ENCODE measurements at places on chromosomes 11 and 22.

- no peak for DNase-seq
These were observed 241.3 kb upstream of the NCAM1 start for GRCh38 chr11:112719736-112720525.

GRCh38 chr11:104525416-104525815 is 361.5 kb upstream of the PDGFD start:
- DNase-seq, result no peak

GRCh38 chr11:6333095-6333494 is 12.8 kb upstream of the CAVIN3 start:
- no peak for DNase-seq

- no peak for DNase-seq
These were observed 250.1 kb upstream of the LUZP2 start for GRCh38 chr11:24246715-24247114.

DNA sequence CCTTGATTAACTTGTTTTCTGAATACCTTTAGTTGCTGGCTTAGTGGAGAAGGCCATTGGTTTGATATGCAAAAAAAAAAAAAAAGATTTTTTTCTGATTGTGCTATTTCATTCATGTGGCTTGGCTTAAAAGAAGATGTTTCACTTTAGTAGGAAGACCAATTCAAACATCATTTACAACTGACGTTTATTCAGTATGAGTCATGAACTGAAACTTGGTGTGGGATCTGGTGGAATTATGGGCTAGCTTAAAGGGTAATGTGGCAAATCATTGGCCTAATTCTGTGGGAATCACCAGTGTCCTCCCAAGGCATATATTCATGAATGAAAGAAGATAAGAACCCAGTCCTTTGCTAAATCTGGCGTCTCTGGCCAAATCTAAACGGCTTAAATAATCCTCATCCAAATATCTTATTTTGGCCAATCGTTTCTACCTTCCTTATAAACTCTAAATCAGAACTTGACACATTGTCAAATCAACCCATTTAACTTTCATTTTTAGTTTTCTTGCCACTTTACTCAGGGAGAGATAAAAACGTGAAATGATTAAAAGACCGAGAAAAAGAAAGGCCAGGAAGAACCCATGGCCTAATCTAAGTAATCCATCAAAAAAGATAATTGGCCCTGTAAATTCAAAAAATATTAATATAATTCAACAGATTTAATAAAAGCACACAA is 77.0 kb downstream of the DDIAS start:
- DNase-seq, result no peak

GRCh38 chr11:42526426-42526825 is 785.4 kb upstream of the API5 start:
- no peak for DNase-seq

GRCh38 chr11:11432621-11433319 is 79.7 kb upstream of the CSNK2A3 start:
- DNase-seq, result no peak

DNA sequence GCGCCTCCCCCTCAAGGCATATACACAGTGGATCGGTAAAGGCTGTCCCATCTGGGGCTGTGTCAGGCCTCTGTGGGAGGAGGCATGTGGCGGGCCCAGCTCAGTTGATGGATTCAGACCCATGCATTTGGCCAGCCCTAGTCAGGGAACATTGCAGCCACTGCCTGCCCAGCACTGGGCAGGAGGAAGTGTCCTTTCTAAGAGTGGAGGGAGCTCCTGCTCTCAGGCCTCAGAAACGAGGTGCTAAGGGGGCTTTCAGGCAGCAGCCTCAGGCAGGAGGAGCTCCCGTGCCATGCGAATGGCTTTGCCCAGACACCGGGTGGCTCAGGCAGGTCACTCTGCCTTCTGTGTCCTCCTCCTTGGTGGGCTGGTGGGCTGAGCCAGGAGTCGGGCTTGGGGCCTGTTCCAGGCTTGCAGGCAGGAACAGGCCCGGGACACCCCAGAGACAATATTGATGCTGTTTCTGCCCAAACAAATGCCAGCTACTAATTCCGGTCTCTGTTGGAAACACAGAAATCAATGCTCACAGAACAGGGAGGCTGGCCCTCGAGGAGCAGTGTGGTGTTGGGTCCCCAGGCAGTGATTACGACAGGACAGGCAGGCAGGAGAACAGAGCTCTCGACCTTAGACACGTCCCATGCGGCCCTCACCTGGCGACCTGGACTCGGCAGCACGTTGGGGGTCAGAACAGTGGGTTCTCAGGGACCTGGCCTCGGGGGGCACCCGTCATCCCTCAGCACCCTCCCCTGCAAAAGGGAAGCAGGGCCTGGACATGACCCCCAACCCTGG is 42.3 kb upstream of the CCDC188 start:
- DNase-seq, result no peak

DNA sequence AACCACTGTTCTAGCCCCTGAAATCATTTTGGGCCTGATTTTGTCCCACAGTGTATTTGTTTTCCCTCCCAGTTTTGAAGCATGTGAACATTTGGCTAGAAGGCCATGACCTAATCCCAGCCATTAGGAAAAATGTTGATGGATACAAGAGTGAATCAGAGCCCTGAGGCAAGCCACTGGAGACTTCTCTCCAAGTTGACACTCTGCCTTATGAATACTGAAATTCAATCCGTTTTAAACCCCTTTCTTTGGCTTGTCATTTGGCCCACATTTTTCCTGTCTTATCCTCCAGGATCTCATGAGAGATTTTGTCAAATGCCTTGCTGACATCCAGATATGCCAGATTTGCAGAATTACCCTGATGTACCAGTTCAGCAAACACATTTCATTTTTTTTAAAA is 158.8 kb downstream of the FAT3 start:
- no peak for DNase-seq

GRCh38 chr22:36872084-36872483 is 11.3 kb downstream of the NCF4 start:
- no peak for DNase-seq

DNA sequence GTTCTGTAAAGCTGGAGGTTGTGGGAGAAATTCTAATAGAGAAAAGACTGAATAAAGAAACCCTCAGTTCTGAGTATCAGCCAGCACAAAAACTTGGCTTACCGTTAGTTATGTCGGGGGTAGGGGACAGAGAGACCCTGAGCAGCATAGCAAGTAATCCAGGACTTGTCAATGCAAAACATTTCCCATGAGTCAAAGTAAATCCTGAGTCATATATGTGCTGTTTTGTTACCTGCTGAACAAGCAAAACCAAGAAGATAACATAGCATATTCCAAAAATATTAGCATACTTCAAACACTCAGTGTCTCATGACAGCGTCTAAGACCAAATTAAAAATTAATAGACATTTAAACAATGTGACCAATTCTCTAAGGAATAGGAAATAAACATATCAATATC is 75.1 kb upstream of the LUZP2 start:
- no peak for DNase-seq

DNA sequence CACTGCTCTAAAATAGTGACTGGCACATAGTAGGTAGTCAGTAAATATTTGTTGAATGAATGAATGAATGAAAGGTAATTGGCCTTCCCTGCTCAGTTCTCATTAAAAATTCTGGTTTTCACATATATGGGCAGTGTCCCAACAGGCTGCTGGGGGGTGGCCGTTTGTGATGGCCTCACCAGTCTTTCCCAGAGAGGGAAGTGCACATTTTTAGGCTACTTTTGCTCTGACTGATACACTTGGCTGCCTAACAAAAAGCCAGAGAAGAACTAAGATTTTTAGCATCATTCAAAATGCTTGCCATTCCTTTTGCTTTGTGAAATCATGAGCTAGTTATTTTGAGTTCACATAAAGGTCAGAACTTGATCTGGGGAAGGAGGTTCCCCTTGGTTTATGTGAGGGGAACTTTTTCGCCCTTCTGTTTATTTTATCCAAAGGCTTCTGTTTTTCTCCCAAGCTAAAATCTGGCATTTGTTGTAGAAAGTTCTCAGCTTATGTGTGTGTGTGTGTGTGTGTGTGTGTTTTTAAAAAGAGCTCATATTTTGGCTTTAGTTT is 83.1 kb downstream of the PTPRJ start:
- DNase-seq, result no peak

DNA sequence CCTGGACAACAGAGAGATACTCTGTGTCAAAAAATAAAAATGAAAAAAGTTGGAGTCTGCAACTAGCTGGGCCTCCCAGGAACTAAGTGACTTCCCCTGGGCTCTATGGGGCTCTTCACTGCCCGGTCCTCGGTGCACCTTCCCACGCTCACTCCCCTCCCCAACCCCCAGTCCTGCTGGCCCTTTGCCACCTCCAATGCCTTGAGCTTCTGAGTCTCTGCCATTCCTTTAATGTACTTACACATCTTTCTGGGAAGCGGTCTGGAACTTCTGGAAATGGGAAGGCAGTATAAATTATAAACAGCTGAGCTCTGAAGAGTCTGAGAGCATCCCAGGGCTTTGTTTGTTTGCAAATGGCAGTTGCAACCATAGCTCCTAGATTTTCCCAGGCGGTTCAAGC is 5.9 kb upstream of the BATF2 start:
- no peak for DNase-seq

- DNase-seq, result no peak
These were observed 9.1 kb upstream of the ZBED5 start for GRCh38 chr11:10866893-10867331.

DNA sequence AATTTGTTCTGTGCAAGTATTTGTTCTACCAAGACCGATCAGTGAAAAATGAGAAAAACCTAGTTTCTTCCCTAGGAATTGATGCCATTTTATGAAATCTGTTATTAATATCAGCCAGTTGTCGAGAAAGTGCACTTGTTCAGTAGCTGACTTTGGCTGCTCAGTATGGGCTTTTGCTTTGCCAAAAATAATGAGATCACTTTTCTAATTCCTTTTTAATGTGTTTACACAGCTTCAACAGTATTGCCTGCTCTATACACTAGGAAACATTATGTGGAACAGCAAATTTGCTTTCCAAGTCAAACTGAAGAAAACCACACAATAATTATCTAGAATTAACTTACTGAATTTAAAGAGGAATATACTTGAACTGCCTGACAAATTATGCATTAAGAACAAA is 34.4 kb downstream of the SCUBE2 start:
- no peak for DNase-seq

GRCh38 chr11:2453436-2453835 is 8.6 kb downstream of the KCNQ1 start:
- no peak for DNase-seq
